ENCODE measurements at places on chromosomes 3 and 15.

DNA sequence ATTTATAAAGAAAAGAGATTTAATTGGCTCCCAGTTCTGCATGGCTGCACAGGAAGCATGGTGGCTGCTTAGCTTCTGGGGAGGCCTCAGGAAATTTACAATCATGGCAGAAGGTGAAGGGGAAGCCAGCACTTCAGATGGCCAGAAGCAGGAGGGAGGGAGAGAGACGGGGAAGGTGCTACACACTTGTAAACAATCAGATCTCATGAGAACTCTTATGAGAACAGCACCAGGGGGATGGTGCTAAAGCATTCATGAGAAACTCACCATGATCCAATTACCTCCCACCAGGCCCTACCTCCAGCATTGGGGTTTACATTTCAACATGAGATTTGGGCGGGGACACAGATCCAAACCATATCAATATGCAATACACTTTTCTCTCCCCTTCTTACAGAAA is 73.7 kb downstream of the ECT2 start:
- no peak for DNase-seq

- no peak for DNase-seq
Observed at GRCh38 chr3:159897331-159898075, 91.1 kb upstream of the IL12A start.

GRCh38 chr3:166575161-166575560 is 737.9 kb upstream of the BCHE start:
- no peak for DNase-seq

DNA sequence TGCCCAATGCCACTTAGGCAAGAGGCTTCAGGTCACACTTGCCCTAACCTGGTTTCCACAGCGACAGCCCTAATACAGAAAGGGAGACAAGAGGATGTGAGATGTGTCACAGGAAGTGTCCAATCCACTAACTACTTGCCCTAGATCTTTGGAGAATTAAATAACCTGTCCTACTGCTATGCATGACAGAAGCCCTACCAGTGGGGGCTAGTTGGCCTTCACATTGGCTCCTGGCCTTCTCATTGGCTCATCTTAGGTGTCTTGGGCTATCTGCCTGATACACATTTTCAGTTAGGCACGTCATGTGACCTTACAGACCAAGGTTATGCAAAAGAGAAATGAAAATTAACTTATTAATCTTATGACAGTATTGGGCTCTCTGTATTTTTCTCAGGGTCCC is 449.9 kb downstream of the FHIT start:
- no peak for DNase-seq

DNA sequence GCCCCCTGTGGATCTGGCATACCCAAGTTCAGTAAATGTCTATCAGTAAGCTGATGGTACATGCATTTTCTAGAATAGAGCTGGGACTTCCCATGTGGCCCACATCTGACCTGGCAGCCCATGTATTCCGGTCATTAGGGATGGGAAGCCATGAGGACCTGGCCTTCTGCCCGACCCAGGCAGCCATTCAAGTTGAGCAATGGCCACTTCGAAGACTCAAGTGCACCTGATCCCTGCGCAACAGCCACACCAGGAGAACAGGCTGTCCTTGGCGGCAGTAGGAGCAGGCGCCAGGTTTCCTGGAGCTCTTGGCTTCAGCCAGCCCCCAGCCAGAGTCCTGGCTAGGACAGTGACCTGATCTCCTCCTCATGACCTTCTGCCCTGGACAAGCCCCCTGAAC is 14.6 kb downstream of the HEMK1 start:
- DNase-seq, result no peak

GRCh38 chr15:68725736-68726135 is 95.0 kb downstream of the ANP32A start:
- DNase-seq, result no peak

DNA sequence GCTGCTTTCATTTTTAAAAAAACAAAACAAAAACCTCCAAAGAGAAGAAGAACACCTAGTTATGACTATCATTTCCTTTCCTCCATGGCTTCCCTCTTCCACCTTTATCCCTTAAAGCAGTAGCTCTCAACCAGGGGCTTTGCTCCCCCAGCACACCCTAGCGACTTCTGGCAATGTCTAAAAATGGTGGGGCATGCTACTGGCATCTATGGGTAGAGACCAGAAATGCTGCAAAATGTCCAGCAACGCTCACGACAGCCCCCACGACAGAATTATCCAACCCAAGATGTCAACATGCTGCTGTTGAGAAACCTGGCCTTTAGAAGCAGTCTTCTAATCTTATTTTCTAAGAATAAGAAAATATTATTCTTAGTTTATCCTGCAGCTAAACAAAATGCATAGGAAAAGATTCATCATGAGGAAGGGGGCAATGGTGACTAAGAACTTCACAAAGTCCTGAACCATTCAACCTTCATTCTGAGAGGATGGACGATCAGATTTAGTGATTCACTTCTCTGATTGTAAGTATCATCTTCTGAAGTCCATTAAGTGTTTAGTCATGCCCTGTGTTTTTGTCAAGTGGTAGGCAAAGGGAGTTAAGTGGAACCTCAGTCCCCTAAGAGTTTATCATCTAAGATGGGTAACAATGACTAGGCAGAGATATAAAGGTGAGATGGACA is 81.7 kb downstream of the CCNL1 start:
- no peak for DNase-seq

DNA sequence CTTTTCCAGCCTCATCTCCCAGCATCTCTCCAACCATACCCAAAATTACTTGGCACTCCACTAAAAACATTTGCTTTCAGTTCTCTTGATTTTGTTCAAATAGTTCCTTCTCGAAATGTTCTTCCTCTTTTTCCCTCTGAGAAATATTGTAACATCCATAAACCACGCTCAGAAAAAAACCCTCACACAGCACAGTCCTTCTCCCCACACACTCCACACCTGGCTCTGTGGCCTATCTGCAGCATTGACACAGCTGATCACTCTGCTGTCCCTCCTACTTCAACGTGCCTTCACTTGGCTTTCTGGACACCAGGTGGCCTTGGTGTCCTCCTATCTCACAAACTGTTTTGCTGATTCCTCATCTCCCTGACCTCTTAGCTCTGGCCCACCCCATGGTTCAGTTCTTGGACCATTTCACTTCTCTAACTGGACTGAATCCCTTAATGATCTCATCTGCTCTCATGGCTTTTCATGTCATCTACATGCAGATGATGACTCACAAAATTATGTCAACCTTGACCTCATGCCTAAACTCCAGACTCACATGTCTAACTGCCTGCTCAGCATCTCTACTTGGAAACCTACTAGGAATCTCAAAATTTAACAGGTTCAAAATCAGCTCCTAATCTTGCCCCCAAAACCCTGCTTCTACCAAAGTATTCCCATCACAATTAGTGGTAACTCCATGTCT is 93.3 kb downstream of the TRIM42 start:
- DNase-seq, result no peak

DNA sequence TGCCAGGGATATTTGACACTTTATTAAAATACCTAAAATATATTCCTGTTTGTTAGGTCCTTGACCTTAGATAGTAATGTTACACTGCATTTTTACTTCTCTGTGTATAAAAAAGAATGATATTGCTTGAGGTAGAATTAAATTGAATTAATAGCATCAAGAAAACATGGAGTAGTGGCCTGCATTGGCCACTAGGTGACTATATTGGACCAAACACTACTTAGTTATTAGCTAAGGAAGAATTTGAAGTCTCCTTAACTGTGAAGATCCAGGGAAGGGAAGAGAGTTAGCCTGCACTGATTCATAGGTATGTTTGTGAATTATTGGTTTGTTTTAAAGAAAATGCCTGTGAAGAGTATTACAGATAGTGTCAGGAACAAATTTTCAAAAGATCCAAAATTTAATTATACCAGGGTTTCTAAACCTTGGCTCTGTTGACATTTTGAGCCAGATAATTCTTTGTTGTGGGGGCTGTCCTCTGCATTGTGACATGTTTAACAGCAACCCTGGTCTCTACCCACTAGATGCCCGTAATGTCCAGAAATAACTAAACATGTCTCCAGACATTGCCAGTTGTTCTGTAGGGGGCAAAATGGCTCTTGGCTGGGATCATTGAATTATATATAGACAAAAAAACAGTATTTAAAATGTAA is 103.6 kb upstream of the THSD4 start:
- no peak for DNase-seq

- DNase-seq, result no peak
Observed at GRCh38 chr3:141306276-141306675, 62.0 kb upstream of the ZBTB38 start.

DNA sequence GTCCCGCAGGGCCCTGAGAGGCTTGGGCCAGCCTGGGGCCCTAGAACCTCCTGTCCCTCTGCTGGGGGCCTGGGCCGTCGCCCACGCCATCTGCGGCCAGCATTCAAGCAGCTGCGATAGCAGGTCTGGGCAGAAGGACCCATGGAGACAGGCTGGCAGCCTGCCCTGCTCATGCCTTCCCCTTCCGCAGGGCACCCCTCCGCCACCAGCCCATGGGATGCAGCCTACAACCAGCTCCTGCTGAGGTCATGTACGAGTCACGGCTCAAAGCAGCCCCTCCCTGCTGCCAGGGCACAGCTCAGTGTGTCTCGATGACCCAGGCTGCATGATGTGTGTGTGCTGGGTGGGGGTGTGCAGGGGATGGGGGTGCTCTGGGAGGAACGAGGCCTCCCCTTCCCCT is 27.8 kb downstream of the DUSP7 start:
- no peak for DNase-seq

- DNase-seq, result no peak
Observed at GRCh38 chr3:128585974-128586373, 64.6 kb downstream of the RPN1 start.

GRCh38 chr15:74837482-74838136 is 5.3 kb downstream of the ULK3 start:
- no peak for DNase-seq

DNA sequence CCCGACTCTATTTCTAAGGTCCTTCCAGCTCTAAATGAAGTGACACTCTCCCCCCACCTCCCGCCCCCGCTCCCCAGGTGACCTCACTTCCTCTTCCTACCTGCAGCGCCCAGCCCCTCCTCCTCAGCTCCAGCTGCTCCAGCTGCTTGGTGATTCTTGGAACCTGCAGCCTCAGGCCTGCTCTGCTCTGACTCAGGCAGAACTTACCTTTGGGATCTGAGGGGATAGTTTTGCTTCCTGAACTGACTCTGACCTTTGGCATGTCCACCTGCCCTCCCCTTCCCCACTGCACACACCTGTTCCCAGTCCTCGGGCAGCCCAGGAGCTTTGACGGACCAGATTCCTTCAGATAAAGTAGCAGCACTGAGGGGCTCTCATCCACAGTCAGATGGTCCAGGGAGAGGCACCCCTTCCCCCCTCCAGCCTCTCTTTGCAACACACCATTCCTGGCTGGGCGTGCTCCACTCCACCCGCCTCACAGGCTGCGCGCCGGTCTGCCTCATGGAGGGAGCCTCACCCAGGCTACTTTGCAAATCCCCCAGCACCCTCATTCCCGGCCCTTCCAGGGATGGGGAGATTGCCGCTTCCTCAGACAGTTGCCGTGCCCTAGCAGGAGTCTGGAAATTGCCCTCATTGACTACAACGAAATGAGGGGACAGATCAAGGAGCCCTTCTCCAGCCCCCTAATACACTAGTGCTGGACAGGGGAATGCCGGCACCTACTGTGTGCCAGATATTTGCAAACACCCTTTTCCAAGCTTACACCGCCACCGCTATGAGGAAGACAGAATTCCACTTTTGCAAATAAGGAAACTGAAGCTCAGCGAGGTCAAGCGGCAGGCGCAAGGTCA is 692 bp upstream of the C15orf39 start:
- DNase-seq, result peak; percentile 43

DNA sequence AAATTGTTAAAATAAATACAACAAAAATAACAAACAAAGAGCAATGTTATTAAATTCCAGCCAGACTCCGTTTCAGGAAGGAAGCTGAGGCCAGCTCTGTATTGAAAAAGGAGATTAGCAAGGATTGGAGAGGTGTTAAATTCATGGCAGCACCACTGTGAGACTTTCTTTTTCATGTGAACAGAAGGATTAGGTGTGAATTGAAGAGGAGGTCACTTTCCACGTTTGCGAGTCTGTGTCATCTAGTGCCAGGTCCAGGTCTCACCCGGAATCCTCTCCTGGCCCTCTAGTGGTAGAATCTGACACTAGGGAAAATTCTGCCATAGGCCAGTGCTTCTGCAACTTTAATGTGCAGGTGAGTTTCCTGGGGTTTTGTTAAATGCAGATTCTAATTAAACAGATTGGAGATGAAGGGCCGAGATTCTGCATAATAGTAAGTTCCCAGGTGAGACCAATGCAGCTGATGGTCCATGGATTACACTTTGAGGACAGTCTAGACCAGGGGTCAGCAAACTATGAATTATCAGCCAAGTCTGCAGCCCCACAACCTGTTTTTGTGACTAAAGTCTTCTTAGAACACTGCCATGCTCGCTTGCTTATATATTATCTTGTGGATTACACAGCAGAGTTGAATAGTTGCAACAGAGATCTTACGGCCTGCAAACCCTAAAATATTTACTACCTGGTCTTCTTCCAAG is 9.2 kb upstream of the SLC6A1 start:
- DNase-seq, result no peak

DNA sequence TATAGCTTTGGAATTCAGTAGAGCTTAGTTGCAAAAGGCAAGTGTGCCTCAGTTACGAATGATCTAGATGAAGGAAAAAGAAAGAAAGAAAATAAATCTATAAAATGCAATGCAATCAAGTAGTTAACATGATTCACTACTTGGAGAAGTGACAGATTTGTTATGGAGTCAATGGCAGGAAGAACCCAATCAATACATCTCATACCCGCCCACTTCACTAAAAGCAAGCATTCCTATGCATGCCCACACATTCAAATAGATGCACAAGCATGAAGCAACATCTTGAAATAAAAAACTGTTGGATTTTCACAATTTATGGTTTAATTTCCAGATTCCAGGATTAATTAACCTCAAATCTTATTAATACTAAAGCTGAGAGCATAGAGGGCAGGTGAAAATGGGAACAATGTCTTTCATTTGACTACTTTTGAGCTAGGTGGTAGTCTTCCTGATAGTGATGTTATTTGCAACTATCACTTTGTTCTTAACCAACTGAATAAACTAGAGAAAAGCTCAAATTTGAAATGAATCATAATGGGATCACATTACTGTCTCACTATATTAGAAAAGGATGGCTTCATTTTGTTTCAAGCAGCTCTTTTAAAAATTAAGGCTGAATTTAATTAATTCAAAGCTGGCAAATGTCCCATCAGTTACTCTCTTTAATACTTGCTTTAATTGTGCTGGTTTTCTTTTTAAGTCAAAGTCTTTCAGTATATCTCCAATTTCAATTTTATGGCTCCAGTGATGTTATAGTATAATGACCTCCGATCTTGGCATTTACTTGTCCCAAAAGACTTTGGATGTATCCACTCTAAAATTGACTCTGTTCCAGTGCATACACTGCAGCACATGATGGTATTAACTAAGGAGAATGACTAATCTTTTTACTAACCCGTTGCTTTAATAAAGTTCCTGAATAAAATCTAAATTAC is 46.7 kb upstream of the CCDC50 start:
- DNase-seq, result no peak

GRCh38 chr3:16917256-16917935 is 32.6 kb downstream of the PLCL2 start:
- no peak for DNase-seq

GRCh38 chr15:56058986-56059385 is 65.6 kb upstream of the NEDD4 start:
- no peak for DNase-seq
